Naive thymus-derived CD8-positive, alpha-beta T cell (primary cell): ENCODE measurements at places on chromosomes 6 and 20. TPM values are rescaled to one million over a fixed set of nuclear protein-coding genes. Genes with fewer than 3 reads are reported as not detected.

Gene VIP
- not detected for total RNA-seq

Gene MUC21
- not detected for total RNA-seq

Gene SIRT5
- total RNA-seq: 24.4 TPM

Gene TSBP1
- not detected for total RNA-seq

Gene MARCKS
- 2.2 TPM for total RNA-seq

- no peak for DNase-seq
Measured at GRCh38 chr6:130995783-130996447, 67.1 kb downstream of the EPB41L2 start.

- DNase-seq: no peak
Measured at GRCh38 chr20:23955896-23956295, 32.7 kb downstream of the GGTLC1 start.

DNA sequence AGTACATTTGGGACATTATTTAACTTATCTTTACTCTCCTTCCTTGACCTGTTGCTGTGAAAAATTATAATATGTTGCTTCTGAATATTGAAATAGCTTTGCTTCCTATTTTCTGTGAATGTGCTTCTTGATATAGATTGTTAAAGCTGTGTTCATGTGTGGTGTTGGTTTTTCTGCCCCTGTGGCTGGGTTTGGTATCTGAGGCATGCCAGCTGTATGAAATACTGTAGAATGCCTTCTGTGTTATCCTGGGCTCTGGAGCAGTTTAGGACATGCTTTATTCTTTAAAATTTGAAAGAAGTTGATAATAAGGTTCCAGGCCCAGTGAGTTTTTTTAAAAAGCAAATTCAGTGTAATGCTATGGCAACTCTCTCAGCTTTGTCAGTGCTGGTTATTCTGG is 71.7 kb downstream of the HIVEP1 start:
- DNase-seq: no peak

GRCh38 chr6:4491501-4492260 is 284.5 kb upstream of the CDYL start:
- DNase-seq: no peak

DNA sequence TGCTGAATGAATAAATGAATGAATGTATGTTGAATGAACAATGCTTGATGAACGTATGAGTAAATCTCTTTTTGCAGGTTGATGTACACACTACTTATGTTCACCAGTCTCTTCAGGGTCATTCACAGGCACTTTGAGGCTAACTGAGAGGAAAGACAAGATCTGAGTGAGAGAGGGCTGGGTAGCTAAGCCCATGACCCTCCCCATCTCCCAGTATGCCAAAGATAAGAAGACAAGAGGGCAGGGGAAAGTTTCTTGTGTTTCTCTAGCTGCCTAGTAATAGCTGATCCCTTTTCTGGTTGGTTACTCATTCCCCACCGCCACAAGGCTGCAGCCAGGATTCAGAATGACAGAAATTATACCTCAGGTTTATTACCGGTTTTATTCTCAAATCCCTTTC is 90.7 kb downstream of the CEP57L1 start:
- DNase-seq: no peak

DNA sequence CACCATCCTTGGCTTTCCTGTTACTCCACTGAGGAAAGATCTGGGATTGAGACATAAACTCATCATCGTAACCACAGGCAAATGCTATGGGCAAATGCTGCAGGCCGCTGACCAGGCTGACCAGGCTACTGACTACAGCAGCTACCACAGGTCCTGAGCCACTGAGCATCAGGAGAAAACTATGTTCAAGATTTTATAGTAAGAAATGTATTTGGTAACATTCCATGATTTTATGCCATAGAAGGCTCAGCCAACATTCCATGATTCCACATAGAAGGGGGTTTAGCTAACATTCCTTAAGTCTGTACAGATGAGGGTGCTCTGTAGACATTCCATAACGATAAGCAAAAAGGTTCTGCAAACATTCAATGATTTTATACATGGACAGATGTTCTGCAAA is 16.1 kb upstream of the B4GALT5 start:
- no peak for DNase-seq

GRCh38 chr6:15374119-15374518 is 128.2 kb downstream of the JARID2 start:
- DNase-seq: no peak

DNA sequence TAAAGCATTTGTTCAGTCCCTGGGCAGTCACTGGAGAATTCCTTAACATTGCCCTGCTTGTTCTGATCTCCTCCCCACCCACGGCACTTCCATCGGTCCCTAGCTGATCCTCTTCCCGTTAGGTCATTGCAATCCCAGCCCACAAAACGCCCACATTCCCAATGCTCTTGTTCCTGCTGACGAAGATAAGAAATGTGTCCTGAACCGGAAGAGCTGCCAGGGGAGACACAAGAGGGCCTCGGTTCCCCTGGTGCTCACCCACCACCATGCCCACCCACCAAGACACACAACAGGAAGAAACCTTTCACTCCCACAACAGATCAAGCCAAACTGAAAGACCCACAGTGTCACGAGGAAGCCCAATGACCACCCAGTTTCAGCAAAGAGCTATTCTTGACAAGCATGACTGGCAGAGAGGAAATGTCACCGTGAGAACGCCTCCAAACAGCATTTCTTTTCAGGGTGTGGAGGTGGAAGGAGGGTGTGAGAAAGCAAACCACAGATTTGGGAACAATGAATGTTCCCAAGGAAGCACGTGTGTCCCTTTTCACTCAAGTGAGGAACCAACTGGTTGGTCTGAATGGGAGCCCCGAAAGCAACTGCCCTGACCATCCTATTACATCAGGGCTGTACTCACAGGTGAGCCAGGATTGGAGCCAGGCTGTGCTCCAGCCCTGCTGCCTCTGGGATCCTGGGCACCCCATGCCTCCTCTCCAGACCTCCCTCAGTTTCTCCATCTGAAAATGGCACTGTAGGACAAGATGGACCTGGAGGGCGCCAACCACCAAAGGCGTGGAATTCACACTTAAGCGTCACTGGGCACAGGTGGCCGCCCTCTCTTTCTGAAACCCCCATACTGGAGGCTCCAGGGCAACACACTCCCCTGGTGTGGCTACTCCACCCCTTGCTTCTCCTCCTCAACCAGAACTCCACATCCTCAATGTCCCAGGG is 97.5 kb downstream of the ZMYND8 start:
- no peak for DNase-seq

DNA sequence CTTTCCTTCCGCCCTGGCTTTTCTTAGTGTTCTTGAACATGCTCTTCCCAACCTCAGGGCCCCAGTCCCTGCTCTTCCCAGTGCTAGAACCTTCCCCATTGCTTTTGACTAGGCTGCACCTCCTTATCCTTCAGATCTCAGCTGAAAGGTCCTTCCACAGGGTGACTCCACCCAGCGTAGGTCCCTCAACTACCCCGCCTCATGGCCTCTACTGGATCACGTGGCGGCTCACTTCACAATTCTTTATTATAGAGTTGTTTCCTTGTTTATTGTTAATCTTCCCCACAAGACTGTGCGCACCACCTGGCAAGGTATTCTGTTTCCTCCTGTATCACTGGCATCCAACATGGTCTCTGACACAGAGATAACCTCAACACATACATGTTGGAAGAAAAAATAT is 31.2 kb downstream of the TTLL9 start:
- no peak for DNase-seq

DNA sequence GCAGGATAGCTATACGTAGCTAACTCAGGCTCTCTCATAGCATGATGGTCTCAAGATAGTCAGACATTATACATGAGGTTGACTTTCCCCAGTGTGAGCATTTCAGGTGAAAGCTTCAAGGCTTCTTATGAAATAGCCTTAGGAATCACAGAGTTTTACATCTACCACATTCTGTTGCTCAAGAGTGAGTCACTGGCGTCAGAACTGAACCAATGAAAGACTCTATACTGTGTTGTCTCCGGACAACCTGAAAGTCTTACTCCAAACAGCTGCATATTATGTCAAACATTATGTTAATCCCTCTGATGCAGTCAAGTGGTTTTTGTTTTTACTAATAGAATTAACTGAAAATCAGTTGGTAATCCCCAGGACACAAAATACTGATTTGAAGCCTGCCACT is 79.8 kb upstream of the TRDN start:
- DNase-seq: no peak

GRCh38 chr20:9397928-9398327 is 116.5 kb upstream of the LAMP5 start:
- DNase-seq: no peak

- no peak for DNase-seq
Measured at GRCh38 chr6:37013516-37014491, 8.3 kb downstream of the FGD2 start.

DNA sequence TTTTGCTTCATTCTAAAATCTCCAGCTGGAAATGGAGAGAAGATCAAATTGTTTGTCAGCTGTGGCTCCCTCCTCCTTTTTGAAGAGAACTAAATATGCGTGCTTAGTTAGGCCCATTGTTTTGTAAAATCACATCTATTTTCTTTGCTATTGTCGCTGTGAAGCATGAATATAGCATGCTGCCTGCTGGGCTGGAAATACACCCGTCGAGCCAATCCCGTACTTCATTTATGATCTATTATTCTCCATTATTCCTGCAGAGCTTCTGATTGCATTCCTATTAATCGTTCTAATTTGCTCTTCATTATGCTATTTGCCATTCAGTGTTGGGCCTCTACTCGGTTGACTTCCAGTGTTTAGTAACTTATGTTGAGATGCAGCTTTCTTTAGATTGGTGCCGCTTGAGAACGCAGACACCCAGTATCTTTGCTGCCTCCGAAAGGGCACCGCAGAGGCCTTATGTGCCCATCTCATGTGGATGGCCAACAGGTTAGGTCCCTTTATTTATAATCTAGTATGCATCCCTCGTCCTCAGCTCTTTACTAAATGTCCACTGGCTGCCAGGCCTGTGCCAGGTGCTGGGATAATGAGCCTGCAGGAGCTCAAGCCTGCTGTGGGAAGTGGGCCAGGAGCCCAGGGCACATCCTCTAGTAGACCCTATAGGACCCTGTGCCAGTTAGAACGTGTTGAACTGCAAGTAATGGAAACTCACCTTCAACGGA is 45.6 kb downstream of the FAM50B start:
- DNase-seq: no peak

DNA sequence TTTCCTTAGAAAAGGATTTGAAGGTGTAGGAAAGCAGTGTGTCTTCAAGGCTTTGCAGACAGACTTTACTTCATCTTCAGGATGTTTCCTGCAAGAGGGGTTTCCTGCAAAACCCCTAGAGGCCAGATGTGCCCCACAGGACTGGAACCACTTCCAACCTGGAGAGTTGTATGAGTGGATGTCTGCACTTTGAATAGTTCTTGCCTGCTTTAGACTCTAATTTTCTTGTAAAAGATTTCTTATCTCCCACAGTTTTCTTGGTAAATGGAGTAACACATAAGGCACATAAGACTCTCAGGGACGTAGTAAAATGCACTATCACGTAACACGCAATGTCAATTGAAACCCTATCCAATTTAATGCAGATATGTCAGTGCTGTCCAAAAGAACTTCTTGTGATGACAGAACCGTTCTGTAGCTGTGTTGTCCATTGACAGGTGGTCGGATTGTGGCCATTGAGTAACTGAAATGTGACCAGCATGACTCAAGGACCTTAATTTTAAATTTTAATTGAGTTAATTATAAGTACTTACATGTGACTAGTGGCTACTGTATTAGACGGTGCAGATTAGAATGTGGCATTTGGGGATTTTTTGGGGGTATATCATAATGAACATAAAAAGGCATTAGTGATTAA is 118.7 kb downstream of the JARID2 start:
- DNase-seq: no peak

GRCh38 chr6:13280254-13280653 is 48.1 kb downstream of the TBC1D7 start:
- no peak for DNase-seq

DNA sequence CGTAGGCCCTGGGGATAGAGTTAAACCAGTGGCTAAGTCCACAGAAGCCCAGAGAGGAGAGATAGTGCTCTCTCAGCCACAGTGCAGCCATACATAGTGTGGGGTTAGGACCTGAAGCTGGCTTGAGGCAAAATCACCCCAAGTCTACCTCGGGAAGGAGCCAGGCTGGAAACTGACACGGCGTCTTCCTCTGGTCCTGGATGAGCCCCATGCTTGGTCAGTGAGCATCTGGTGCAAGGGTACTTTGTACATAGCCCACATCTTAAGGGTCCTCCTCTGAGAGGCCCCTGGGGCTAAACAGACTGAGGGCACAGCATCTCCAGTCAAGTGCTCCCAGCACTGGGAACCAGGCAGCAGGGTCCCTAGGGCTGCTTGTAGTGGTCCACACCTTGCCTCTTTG is 45.6 kb downstream of the CDH26 start:
- DNase-seq: no peak

GRCh38 chr6:136887953-136888352 is 34.1 kb upstream of the SLC35D3 start:
- no peak for DNase-seq

- DNase-seq: no peak
Measured at GRCh38 chr20:59751075-59751711, 146.9 kb downstream of the PHACTR3 start.
